ENCODE measurements at places on chromosomes 5 and 9.

DNA sequence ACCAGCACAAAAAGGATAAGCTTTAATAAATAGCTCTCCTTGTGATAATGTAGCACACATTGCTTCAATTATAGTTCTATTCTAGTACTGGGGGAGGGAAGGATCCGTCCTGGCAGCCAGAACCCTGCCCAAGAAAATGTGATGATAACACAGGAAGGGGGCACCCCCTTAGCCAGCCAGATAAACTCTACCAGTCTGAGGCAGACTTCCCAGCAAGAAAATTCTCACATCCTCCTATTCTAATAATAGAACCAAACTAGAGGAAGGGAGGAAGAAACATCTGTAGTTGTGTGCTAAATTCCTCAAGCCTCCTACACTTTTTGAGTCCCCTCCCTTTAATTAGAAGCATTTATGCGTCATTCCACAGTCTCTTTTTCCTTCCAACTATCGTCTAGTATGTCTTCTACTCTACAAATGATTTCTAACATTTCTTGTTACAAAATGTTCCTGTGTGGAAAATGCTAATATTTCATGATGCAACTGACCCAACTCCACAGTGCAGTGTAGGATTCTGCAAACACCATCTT lies 261.0 kb downstream of the SEMA5A start:
- no peak for DNase-seq

DNA sequence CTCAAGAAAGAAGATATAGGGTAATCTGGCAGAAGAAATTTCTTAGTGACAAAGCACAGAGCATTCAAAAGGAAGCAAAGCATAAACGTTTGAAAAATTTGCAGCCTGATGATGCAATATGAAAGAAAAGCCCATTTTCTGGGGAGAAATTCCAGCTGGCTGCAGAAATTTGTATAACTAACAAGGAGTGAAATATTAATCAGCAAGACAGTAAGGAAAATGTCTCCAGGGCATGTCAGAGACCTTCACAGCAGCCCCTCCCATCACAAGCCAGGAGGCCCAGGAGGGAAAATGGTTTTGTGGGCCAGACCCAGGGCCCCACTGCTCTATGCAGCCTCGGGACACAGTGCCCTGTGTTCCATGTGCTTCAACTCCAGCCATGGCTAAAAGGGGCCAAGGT lies 359.4 kb downstream of the HINT1 start:
- DNase-seq, result no peak

DNA sequence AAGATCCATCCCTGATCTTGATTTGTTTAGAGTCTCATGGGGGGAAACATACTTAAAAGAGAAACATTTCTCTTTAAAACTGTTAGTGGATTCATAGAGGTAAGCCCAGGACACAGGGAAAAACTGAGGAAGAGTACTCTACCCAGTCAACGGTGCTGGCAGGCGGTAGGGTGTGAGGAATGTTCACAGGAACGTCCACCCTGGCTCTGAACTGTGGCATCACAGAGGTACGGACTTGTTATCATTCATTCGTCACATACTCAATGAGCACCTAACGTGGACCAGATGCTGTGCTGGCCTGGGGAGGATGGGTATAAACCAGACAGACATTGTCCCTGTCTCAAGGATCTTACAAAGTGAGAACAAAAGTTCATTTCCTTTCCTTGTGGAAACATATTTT lies 18.8 kb upstream of the PPARGC1B start:
- DNase-seq, result no peak

DNA sequence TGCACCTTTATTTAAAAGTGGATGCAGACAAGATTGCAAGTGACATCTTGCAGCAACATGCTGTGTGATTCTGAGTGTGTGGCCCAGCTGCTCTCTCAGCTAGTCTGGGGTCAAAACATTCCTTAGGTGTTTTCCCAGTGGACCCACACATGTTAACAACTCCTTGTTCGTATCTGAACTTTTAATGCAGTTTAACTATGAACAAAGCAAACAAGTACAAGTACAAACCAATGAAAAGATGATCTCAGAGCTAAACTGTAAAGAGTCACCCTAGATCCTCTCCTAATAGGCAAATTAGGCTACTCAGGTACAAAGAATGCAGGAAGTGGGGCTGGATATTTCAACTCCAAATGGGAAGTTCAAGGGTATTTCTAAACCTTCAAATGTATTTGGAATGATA lies 108.4 kb downstream of the ENTREP1 start:
- DNase-seq, result no peak

- no peak for DNase-seq
Measured at GRCh38 chr9:13034694-13035002, 244.8 kb downstream of the MPDZ start.

DNA sequence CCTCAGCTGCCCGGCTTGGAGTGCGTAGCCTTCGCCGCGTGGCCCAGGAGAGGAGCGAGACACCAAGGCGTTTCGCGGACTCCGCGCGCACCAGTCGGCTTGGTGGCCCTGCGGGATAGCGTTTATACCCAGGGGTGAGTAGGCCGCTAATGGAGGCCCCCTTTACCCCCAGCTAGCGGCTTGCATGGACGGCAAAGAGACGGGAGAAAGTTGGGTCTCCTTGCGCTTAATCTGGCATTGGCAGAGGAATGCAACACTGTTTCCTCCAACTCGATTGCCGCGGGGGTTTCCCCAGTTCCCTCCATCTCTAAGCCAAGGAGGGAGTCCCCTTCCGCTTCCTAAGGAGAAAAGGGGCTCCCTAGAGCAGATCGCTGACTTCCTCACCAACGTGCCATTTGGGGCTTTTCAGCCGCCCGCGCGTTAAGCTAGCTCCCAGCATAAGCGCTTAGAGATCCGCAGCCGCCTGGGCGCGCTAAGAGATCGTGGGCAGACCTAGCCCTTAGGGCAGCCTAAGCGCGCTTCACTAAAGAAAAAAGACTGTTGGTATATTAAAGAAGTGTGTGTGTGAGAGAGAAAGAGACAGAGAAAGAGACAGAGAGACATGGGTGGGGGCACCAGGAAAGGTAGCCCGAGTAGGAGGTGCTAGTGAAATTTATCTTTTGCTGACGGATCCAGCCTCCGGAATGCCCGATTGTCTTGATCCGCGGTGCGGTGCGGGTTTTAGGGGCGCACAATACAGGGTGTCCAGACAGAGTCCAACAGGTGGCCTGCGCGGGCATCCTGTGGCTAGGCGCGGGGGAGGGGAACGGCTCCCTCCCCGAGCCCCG lies 597.9 kb upstream of the SGCD start:
- DNase-seq, result no peak

GRCh38 chr5:96716007-96716406 lies 53.8 kb downstream of the CAST start:
- no peak for DNase-seq

DNA sequence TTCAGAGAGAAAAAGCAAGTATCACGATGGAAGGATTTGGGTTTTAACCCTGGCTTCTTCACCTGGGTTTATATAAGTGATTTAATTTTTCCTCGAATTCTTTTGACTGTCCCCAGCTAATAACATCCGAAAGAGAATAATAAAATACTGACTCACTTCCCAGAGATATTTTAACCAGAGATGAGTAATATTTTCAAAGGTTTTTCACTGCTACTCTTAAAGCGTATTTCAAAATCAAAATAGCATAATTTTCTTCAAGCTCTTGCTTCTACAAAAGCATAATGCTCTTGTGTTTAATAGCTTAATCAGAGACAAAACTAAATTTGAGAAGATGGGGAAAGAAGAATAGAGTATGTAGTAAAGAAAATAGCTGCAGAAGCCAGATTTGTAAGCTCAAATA lies 215.2 kb upstream of the PTGER4 start:
- no peak for DNase-seq

DNA sequence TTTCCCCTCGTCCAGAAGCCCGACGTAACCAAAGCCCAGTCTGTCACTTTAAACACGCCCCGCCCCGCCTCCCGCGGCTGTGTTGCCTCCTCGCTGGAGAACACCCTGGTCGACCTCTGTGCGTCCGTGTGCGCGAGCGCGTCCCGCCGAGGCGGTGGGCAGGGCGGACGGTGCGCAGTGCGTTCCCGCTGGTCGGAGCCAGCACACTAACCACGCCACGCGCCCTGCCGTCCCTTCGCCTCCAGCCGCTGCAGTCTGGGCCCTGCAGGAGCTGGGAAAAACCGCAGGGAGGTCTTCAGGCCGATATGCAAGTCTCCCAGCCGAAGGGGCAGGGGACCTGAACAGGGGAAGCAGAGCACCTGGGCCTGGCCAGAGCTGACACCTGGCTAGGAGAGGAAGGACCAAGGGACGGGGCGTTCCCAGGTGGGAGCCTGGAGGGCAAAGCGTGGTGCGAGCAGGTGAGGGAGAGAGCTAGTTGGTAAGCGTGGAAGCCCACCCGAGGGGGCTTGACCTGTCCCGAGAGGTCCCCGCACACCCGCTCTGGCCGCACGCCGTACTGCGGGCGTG lies 1.3 kb upstream of the PHPT1 start:
- DNase-seq, result peak; percentile 75

DNA sequence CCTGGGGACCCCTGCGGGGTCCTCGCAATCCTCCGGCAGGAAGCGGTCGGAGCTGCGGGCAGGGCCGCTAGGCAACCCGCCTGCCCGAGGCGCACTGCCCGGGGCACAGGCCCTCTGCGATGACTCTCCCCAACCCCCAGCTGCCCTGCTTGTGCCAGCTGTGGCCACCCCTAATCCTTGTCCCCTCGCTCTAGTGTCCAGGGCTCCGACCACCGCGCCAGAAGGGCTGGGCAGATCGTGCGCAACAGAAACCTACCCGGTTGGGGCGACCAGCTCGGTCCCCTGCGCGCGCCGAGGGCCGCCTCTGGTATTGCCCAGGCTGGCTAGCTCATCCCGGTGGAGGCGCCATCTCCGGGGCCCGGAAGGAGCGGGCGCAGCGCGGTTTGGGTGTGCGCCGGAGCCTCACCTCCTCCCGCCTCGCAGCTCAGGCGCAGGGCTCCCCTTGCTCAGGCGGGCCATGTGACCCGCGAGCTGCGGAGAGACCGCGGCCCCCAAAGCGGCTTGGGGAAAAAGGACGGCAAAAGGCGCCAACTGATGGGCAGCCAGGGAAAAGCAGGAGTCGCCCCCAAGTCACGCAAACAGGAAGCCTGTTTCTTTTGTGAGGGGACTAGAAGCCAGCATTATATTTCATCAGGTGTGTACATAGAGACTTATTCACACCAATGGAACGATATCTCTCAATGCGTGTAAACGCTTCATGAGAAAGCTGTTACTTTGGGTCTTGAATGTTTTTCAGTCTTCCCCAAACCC lies 46.8 kb upstream of the RNF20 start:
- DNase-seq, result no peak

GRCh38 chr5:157828944-157829639 lies 29.9 kb downstream of the CLINT1 start:
- no peak for DNase-seq

- no peak for DNase-seq
Measured at GRCh38 chr9:137426018-137426681, 3.0 kb downstream of the NOXA1 start.

DNA sequence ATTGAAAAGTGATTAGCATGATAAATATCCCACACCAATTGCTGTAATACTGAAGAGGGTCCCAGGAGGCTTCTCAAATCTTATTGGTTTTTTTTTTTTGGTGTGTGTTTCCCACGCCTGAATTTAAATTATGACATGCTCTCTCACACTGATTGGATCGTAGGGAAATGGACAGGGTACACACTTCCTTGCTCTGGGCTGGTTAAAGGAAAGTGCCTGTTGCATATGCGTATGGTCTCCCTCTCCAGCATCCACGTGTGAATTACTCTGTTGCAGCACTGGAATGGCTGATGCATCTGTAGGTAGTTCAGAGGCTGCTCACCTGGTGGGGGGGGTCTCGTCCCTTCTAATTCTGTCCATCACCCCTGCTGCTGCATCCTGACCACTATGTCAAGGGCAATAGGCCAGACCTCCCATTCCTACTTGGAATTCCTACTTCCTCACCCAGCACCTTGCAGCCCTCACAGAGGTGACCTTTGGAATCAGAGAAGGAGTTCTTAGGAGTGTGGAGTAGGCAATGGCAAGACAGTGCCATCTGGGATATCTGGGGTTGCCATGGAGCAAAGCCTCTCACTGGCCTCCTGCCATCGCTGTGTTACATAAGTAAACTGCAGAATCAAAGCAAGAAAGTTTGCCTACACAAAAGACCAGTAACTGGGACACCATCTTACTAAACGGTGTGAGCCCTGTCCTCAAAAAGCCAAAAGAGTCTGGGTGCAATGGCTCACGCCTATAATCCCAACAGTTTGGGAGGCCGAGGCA lies 71.4 kb upstream of the FBXW11 start:
- DNase-seq, result no peak

- no peak for DNase-seq
Measured at GRCh38 chr5:127802477-127802865, 99.3 kb downstream of the CCDC192 start.

GRCh38 chr5:77305956-77306355 lies 95.5 kb downstream of the PDE8B start:
- no peak for DNase-seq
